ENCODE measurements at places on chromosomes 1 and 21.

GRCh38 chr1:87902830-87903229, 574.1 kb downstream of the LMO4 start:
- DNase-seq, result no peak

GRCh38 chr1:217660353-217661062, 29.4 kb downstream of the SPATA17 start:
- DNase-seq, result peak; percentile 28

- no peak for DNase-seq
Observed at GRCh38 chr1:95035536-95035935, 37.2 kb downstream of the ALG14 start.

- DNase-seq, result no peak
Observed at GRCh38 chr1:151710187-151710840, 6.3 kb downstream of the CELF3 start.

DNA sequence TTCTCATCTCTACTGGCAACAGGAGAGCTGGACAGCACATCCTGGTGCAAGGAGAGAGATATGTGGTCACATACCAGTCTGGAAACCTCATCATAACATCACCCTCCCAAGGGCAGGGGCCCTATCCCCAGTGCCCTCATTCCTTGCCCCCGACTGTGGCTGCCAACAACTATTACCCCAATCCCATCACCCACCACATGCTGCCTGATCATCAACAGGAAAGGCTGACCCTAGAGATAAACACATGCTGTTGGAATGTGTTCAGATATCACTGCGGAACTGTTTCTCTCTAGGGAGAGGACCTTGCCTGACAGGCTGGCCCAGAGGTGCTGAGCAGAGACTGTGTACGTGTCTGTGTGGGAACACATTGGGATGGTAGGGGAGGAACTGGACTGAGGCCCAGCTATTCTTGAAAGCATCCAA, 4.5 kb upstream of the INKA2 start:
- DNase-seq, result no peak

- peak; percentile 60 for DNase-seq
Observed at GRCh38 chr1:111516005-111516535, 12.6 kb upstream of the ADORA3 start.

DNA sequence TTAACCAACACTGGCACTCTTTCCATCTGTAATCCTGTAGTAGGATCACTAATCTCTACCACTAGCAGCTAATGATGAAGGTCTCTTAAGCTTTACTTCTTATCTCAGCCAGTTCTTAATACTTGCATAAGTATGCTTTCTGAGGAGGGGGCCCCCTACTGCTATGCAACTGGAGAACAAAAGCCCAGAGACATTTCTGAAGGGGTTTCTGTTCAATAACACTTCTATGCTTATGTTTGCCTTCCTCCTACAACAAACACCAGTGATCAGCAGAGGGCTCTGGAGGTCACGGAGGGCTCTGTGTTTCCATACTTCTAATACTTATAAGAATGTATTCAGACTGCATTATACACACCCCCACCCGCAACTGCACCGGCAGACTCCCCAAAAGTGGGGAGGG, 215.8 kb downstream of the BARHL2 start:
- DNase-seq, result no peak

DNA sequence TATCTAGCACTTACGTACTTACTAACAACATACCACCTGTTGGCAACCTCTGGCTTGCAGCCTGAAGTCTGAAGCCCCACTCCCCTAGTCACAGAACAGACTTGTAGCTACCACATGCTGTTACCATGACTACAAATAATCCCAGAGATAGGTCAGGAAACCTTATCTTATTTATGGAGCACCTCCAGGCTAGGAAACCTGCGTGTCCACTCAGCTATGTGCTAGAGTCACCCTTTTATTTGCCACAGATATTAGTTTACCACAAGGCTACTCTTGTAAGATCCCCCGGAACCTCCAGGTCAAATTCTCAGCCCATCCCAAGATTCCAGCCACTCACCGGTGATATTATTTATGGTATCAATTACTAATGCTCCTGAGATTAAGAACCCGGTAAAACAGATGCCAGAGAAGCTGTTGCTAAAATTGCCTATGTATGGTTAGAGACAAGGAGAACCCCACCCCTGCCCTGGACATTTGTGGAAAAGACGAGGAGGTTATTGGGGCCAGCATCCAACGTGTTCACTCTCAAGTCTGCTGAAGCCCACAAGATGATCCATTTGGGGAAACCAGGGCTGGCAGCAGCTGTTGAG, 116.5 kb downstream of the TBX15 start:
- DNase-seq, result no peak

DNA sequence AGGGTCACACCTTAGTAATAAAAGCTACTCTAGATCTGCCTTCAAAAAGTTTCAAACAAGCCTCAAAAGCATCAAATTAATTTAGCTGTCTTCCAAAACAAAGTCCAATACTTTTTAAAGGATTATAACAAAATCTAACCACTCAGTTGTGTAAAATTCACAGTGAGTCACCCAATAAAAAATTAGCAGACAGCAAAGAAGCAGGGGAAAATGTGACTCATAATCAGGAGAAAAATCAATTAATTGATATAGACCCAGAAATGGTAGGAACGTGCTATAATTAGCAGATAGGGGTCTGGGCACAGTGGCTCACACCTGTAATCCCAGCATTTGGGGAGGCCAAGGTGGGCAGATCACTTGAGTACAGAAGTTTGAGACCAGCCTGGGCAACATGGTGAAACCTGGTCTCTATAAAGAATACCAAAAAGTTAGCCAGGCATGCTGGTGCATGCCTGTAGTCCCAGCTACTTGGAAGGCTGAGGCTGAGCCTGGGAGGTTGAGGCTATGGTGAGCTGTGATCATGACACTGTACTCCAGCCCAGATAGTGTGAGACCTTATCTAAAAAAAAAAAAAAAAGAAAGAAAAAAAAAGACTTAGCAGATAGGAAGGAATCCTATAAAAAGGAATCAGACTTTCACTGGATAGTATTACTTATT, 8.1 kb upstream of the MYOG start:
- no peak for DNase-seq

DNA sequence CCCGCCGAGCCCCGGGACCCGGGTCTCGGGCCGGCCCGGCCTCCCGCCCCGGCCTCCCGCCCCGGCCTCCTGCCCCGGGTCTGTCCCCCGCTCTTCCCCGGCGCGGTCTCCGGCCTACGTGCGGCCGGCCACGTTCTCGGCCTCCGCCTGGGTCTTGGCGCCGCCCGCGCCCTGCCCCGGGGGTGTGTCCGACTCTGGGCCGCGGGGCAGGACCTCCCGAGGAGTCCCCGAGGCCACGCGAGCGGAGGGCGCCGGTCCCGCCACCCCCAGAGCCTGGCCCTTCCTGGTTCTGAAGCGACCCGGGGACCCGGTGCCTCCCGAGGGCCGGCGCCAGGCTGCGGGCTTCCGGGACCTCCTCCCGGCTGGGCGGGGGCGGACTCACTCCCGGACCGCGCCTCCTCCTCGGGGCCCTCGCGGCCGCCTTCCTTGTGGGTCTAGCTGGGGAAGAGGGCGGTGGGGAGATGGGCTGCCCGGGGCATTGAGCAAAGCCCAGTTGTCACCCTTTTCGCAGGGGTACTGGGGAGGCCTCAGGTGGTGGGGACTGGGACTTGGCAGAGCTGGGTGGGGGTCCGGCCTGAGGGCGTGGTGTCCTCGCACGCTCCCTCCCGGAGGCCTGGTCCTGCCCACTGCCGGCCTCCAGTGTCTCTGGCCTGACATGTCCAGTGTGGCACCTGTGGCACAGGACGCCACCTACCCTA, 558 bp downstream of the PFKL start:
- DNase-seq, result peak; percentile 86

DNA sequence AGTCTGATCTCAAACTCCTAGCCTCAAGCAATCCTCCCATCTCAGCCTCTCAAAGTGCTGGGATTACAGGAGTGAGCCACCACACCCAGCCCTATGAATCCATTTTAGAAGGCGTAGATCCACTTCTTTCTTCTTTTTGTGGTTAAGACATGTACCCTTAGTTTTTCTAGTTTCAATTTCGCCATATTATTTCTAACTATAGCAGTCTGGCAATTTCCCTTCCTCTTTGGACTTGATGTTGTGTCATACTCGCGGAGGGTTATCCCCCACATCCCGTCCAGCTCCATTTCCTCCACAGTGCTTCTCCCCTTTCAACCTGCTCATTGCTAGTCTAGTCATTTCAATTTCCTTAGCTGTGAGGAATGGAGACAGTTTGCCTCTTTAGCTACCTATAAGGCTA, 5.2 kb upstream of the LRRC8D start:
- no peak for DNase-seq

GRCh38 chr1:34019741-34020552, 145.1 kb downstream of the CSMD2 start:
- no peak for DNase-seq

- DNase-seq, result no peak
Observed at GRCh38 chr1:77313491-77313890, 31.7 kb downstream of the AK5 start.

GRCh38 chr1:91098299-91098906, 76.6 kb upstream of the ZNF644 start:
- DNase-seq, result no peak

- DNase-seq, result no peak
Observed at GRCh38 chr21:46194374-46195334, 10.4 kb upstream of the SPATC1L start.

DNA sequence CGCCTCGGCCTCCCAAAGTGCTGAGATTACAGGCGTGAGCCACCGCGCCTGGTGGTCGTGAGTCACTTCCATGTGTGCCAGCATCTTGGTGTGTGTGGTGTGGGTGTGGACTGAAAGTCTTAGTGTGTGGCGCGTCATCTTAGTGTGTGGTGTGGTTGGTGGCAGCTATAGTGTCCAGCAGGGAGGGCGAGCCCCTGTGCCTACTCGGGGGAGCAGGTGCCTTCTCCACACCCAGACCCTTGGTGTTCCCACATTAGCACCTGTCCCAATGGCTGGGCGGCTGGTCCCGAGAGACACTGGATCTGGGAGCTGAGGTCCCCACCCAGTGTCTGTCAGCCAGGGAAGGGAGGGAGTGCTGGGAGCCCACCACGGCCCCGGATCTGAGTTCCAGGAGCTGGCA, 2.8 kb downstream of the SCNN1D start:
- no peak for DNase-seq

DNA sequence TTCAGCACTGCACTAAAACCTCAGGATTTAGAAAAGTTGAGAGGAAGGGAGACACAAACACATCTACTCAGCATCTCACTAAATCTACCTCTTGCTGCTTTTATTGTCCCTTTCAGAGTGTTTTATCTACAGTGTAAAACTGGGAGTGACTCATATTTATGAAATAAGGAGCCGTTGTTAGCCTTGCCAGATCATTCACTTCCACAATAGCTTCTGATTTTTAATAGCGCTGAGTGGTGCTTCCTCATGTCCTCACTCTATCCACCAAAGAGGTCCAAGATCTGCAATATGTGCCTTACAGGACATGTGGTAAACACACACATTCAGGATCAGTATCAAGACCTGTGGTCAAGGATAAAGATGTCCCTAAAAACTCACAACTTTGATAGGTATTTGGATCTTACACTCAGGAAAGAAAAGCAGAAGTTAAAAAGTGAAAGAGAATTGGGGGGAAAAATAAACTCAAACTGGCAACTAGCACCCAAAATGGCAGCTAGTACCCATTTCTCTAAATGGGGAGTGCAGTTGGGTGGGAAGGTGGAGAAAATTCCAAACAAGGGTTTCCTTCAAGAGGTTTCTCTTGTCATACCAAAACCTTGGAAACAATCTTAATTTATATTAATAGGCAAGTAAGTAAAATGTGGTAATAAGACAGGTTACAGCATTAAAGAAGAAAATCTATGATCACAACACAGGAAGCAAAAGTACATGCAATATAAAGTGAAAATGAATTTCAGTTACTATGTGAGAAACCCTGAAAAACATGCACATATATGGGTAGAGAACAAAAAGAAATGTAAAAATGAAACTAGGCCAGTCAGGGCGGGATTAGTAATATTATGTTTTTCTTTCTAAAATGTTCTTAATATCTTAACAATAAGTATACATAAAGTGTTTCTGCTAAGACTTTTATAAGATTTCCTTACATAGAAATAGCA, 15.9 kb downstream of the DUSP10 start:
- DNase-seq, result peak; percentile 34

- no peak for DNase-seq
Observed at GRCh38 chr1:116488071-116488470, 82.8 kb downstream of the CD58 start.

- DNase-seq, result no peak
Observed at GRCh38 chr21:17901458-17902079, 82.4 kb upstream of the C21orf91 start.

DNA sequence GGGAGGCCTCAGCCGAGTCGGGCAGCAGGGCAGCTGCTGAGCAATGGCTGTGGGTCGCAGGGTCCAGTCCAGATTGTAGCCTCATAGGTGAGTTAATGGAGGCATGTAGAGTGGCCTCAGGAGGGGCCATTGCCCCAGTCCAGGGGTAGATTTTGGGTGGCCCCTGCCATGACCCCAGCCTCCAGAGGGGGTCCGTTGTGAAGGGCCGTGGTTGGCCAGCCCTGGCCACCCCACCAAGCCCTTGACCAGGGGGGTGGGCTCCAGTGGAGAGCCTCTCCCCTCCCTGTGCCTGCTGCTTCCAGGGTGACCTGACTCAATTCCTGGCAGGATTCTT, 26.1 kb downstream of the TRPM2 start:
- no peak for DNase-seq

DNA sequence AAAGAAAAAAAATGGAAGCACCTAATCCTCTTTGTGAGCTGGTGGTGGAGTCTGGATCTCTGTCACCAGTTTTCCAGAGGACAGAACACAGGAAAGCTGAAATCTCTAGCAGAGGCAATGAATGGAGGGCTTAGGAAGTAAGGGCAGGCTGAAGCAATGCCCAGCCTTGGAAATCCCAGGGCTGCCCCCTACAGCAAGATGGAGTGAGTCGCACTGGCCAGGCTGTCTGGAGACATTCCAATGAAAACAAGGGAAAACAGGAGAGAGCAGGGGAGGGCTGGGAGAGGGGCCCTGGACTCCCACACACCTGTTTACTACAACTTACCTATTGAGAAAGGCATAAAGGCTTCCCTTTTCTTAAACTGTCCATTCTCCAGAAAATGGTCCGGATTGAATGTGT, 25.9 kb downstream of the CYP2J2 start:
- no peak for DNase-seq

GRCh38 chr1:243806310-243806709, 43.7 kb downstream of the AKT3 start:
- DNase-seq, result no peak

Data from GM13977 (cell line).